ENCODE measurements at places on chromosomes 6 and 20. TPM values are rescaled to one million over a fixed set of nuclear protein-coding genes. Genes with fewer than 3 reads are reported as not detected.

DNA sequence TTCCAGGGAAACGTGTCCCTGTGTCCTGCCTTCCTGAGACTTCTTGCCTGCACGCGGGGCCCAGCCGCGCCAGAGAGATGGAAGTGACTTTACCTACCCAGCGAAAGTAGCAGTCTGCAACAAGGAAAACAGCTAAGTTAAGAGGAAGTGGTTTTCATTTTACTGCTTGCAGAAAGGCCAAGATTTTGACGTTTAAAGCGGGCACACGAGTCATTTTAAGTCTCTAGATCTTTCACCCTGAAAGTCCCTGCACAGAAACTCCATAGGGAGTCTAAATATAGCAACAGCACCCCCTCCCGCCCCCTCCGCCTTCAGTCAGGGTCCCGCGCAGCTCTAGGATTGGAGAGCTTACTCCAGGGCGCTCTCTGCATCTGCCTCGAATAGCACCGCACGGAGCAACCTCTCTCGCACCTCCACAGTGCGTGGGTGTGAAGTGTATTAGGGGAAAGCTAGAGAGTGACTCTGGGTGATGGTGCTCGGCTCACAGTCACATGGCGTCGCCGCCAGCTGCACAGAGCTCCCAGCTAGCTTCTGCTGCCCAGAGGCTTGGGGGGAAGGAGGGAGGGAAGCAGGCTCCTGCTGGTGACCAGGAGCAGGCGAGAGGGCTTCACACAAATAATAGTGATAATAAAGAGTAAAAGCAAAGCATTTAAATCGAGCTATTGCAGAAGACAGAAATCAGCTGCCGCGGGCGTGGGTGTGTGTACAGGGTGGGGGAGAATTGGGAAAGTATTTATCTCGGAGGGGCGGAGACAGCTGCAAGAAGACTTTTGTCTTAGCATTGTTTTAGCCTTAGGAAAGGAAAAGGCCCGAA, 1.8 kb upstream of the KCNQ5 start:
- H3K36me3 ChIP-seq, result no peaks in the 10 kb centered on the region
- peak overlapping the region; percentile 35 for H3K4me3 ChIP-seq
- H3K4me1 ChIP-seq, result no peaks in the 10 kb centered on the region
- peak; percentile 19 for DNase-seq

- H3K4me1 ChIP-seq, result peaks cover 6% of the 10 kb centered on the region
- no peak for DNase-seq
- H3K27ac ChIP-seq, result no peak overlapping the region
- no peaks in the 10 kb centered on the region for H3K27me3 ChIP-seq
- no peak overlapping the region for H3K4me3 ChIP-seq
- no peaks in the 10 kb centered on the region for H3K36me3 ChIP-seq
These were observed 1.4 kb upstream of the GCLC start for GRCh38 chr6:53546281-53546680.

DNA sequence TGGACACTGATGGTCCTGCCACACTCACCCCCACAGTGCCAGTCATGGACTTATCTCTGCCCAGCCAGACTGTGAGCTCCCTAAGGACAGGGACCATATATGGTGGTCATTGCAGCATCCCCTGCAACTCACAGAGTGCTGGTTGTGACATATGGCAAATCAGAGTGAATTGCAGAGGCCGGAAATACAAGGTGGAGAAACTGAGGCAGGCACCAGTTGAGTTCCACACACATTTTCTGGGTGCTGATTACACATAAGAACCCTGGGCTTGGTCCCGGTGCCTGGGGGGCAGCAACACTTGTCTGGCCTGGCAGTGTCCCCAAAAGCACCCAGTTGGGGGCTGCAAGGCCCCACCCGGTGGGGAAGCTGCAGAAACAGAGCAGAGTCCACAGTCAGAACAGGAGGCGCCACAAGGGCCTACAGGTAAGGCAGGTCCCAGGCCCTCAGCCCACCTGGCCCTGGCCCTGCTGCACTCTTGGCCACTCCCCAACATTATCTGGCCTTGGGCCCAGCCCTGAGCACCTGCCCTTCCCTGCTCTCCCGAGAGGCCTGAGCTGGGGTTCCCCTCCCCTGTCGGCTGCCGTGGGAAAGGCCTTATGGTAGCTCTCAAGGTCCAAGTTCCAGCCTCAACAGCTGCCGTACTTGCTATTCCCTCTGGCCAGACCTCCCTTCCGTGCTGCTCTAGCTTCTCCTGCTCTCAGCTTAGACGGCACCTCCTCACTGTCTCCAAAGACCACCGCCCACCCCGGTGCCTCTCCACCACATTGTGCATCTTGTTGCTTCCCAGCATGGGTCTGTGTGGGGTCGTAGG, 140.8 kb upstream of the PTPN1 start:
- H3K4me3 ChIP-seq, result no peak overlapping the region
- H3K4me1 ChIP-seq, result no peaks in the 10 kb centered on the region
- H3K27me3 ChIP-seq, result no peaks in the 10 kb centered on the region
- peak; percentile 93 for DNase-seq
- H3K27ac ChIP-seq, result peak overlapping the region; percentile 67

GRCh38 chr6:53581856-53582255, 37.0 kb upstream of the GCLC start:
- no peak overlapping the region for H3K4me3 ChIP-seq
- no peaks in the 10 kb centered on the region for H3K36me3 ChIP-seq
- H3K27ac ChIP-seq, result no peak overlapping the region
- no peak for DNase-seq
- no peaks in the 10 kb centered on the region for H3K27me3 ChIP-seq

- H3K27ac ChIP-seq, result no peak overlapping the region
- no peak for DNase-seq
- H3K4me3 ChIP-seq, result no peak overlapping the region
- no peaks in the 10 kb centered on the region for H3K4me1 ChIP-seq
- H3K27me3 ChIP-seq, result peaks cover 5% of the 10 kb centered on the region
- H3K36me3 ChIP-seq, result no peaks in the 10 kb centered on the region
These were observed 37.7 kb upstream of the PRSS16 start for GRCh38 chr6:27209659-27210269.

- no peak for DNase-seq
- no peak overlapping the region for H3K27ac ChIP-seq
- H3K36me3 ChIP-seq, result no peaks in the 10 kb centered on the region
- no peak overlapping the region for H3K4me3 ChIP-seq
These were observed 123.2 kb downstream of the ELOVL4 start for GRCh38 chr6:79824202-79824601.

DNA sequence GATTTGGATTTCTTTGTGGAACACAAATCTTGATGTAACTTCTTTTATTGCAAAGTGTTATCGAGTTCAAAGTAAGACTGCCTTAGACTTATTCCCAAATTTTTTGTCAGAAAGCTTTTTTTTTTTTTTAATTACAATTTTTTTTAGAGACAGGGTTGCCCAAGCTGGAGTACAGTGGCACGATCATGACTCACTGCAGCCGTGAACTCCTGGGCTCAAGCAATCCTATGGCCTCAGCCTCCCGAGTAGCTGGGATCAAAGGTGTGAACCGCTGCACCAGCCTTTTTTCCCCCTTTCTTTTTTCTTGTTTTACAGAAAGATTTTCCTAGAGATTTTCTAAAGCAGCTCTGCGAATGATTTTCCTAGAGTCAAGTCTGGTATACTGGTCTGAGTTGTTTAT, 2.8 kb downstream of the RIOK1 start:
- no peak overlapping the region for H3K27ac ChIP-seq
- H3K27me3 ChIP-seq, result no peaks in the 10 kb centered on the region
- no peak for DNase-seq
- peaks cover 7% of the 10 kb centered on the region for H3K4me1 ChIP-seq

GRCh38 chr20:24503352-24503931, 34.0 kb downstream of the SYNDIG1 start:
- H3K36me3 ChIP-seq, result no peaks in the 10 kb centered on the region
- H3K27ac ChIP-seq, result no peak overlapping the region
- H3K4me1 ChIP-seq, result no peaks in the 10 kb centered on the region
- H3K27me3 ChIP-seq, result no peaks in the 10 kb centered on the region

The PLEKHG1 gene
- 21.8 TPM for total RNA-seq

The PGBD1 gene
- 1.0 TPM for total RNA-seq

The COL11A2 gene
- total RNA-seq, result 0.44 TPM

The PTCRA gene
- not detected for total RNA-seq
